AML-193 (cell line): ENCODE measurements at places on chromosomes 16 and 17.

GRCh38 chr16:86580063-86580790 lies 1.9 kb downstream of the FOXL1 start:
- no peak for DNase-seq

GRCh38 chr17:42055027-42055426 lies 4.6 kb upstream of the C17orf113 start:
- no peak for DNase-seq

GRCh38 chr16:75273054-75273925 lies 21.9 kb upstream of the BCAR1 start:
- no peak for DNase-seq

DNA sequence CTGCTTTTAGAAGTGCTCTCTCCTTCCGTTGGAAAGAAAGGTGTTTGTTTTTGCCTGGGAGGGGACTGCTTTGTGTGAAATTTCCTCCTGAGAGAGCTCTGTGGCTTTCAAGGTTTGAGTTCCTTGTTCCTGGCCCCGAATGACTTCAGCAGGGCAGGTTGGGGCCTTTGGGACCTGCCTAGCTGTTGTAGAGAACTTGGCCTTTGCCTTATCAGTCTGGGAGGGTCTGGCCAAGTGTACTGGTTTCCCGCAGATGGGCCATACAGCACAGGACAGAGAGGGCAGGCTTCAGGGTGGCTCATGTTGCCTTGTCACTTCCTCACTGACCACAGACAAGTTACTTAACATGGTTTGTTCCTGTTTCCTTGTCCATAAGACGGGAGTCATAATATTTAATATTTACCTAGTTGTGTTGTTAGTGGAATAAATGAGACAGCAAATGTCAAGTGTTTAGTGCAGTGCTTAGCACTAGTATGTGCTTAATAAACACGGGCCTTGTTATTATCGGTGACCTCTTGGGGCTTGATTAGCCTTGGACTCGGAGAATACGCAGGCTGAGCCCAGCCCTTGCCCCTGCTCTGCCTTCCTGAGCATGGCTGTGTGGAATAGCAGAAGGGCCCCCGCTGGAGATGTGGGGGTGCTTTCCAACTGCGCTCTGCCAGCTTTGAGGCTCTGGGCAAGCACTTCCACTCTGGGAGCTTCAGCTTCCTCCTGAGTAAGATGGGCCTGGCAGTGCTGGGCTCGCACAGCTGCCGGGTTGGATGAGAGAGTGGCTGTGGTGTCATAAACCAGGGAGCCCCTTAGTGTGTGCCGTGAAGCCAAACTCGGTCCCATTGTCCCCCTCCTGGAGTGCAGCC lies 6.6 kb downstream of the PRSS8 start:
- DNase-seq = peak; percentile 99

DNA sequence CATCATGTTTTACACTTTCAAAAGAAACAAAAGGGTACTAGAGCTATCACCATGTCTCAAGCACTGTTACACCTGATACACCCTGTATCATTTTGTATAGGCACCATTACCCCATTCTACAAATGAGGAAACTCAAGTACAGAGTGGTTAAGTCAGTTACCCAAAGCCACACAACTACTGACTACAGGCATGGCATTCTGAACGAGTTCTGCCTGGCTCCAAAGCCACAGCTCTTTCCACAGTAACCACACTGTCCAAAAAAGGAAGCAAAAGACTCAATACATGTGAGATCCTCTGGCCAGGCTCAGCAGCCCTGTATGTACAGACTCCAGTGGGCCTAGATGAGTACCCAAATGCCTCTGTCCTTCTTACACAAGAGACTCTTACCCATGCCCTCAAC lies 4.7 kb downstream of the DYNC1LI2 start:
- peak; percentile 98 for DNase-seq

- DNase-seq = no peak
Observed at GRCh38 chr17:17088086-17088485, 45.8 kb downstream of the MPRIP start.

DNA sequence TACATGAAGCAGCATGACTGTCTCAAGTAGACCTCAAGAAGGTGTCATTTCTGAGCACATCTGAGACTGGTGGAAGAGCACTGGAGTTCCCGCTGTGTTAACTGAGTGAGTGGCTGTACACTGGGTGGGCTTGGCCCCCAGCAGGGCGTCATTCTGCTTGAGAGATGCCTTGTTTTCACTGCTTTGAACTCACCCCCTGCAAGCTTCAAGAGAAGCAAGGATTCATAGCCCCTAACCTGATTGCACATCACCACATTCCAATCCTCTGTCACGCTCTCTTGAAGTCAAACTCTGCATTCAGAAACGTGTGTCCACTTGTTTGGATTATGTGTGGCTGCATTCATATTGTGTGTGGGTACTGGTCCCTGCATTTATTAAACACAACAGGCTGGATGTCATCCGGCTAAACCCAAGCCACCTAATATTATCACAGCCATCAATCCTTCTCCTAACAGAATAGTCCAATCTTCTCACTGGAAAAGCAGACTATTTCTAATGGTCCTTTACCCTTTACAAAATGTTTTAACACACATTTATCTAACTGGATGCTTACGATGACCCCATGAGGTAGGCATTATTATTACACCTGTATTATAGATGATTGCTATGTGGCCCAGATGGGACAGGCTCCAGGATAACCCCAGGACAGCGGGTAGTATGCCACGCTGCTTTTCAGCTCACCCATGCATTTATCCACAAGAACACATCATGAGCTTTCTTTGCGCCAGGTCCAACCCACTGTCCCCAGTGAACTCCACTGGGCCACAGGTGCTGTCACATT lies 76.3 kb downstream of the USP31 start:
- no peak for DNase-seq

GRCh38 chr17:77356109-77356689 lies 215.4 kb downstream of the SEC14L1 start:
- no peak for DNase-seq

GRCh38 chr16:57669476-57670162 lies 1.5 kb downstream of the ADGRG3 start:
- peak; percentile 18 for DNase-seq

- no peak for DNase-seq
Observed at GRCh38 chr17:30230596-30231125, 4.8 kb downstream of the SLC6A4 start.

GRCh38 chr16:4682616-4683254 lies 10.6 kb upstream of the NUDT16L1 start:
- no peak for DNase-seq

DNA sequence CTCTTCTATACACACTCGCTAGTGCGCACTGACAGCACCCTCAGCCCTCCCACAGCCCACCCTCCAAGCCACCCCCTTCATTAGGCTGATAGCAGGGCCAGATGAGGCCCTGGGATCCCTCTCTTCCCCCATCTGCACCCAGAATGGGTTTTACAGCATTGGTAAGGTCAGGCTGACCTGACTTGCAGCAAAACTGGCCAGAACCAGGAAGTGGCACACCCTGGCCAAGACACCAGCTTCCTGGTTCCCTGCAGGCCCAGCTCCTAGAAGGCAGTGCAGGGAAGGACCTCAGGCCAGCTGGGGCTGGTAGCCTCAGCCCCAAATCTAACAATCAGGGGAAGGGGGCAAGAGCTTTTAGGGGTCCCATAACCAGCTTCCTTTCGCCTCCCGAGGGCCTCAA lies 50.0 kb upstream of the MRPS23 start:
- peak; percentile 61 for DNase-seq

DNA sequence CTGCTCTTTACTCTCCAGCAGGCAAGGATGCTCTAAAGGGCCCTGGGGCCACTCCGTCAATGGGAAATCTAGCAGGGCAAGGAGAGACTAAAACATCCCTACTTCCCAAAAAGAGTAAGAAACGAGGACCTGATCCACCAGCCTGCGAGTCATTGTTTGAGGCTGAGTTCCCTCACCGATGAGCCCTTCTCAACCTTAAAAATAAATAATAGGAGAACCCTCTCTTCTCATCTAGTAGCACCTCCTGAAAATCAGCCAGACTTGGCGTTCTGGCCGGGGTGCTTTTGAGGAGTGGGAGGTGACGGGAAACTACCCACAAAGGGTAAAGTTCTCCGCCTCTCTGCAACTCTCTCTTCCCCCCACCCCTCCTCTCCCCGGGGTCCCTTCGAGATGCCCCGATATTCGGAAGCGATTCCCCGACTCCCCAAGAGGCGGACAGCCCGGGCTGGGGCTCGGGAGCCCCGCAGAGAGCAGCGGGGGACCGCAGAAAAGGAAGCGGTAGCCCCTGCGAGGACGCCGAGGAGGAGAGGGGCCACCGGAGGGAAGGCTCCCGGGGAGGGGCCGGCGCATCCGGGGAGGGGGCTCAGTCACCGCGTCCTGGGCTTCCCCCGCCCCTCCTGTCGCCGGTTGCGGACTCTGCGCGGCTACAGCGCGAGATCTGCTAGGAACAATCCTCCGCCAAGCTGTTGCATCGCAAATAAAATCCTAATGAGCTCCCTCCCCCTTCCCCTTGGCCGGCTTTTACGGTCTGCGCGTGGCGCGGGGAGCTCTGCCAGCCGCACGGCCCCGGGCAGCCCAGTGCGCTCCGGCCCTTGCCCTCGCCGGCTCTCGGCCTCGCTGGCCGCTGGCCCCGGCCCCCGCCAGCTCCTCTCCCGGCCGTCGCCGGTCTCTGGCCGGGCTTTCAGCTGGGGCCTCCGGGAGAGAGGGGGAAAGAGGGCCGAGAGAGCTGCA lies 1.3 kb downstream of the HOXB9 start:
- no peak for DNase-seq

GRCh38 chr17:80671039-80671824 lies 126.6 kb downstream of the RPTOR start:
- no peak for DNase-seq

- peak; percentile 30 for DNase-seq
Observed at GRCh38 chr17:64385187-64386083, 5.2 kb downstream of the PECAM1 start.

DNA sequence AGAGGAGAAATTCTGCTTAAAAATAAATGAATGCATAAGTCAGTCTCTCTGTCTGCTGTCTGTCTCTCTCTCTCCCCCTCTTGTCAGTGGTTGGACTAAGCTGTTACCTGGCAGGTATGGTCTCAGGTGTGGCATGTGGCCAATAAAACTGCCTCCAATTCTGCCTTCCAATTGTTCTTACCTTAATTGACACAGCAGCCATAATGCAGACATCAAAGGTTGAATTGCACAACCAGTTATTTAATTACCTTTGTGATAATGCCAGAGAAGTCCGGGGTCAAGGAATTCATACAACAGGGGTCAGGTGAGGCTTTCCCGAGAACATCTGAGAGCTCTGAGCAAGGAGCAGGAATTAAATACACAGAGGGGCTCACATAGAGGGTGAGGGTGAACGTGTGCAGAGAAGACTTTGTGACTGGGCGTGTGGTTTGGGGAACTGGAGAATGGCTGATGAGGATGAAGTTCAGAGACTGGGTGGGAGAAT lies 78.8 kb upstream of the CDYL2 start:
- DNase-seq = no peak

- no peak for DNase-seq
Observed at GRCh38 chr17:42365136-42365535, 23.1 kb downstream of the STAT3 start.

DNA sequence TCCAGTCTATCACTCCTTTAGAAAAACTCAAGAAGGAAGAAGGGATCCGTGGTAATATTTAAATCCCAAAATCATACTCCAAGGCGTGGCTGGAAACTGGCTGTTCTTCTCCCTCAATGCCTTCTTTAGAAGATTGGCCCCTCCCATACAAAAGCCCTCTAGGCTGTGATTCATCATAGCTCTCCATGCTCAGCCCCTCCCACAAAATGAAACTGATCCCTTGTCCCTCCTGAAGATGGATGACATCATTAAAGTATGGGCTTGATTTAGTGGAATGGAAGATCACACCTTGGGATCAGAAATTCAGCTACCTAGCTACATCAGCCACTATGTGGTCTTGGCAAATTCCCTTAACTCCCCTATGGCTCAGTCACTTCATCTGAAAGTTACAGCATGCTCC lies 4.1 kb downstream of the GRIN2A start:
- no peak for DNase-seq

GRCh38 chr16:89651584-89651983 lies 5.9 kb downstream of the CHMP1A start:
- no peak for DNase-seq

DNA sequence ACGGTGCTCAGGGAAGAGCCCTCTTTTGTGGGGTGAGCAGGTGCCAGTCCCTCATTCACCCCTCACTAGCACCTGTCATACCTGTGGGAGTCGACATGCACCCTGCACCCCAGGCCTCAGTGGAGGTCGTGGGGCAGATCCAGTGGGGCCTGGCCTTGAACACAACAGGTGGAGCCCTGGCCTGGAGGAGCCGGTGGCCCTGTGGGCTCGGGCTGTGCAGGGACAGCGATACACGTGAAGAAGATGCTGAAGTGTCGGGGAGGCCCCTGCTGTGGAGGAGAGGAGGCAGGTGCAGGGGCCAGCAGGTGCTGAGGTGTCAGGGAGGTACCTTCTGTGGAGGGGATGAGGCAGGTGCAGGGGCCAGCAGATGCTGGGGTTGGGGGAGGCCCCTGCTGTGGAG lies 31.8 kb downstream of the ZNF750 start:
- DNase-seq = no peak

GRCh38 chr17:41860254-41860931 lies 4.8 kb downstream of the KLHL11 start:
- no peak for DNase-seq

GRCh38 chr17:81711814-81712467 lies at the start of gene SLC25A10:
Gene SLC25A10, plus strand, starts transcription at chr17:81712284. Its CDS starts 143 bp downstream, at chr17:81712427.
- peak; percentile 81 for DNase-seq

GRCh38 chr16:1378087-1378803 lies 26.5 kb downstream of the GNPTG start:
- no peak for DNase-seq

DNA sequence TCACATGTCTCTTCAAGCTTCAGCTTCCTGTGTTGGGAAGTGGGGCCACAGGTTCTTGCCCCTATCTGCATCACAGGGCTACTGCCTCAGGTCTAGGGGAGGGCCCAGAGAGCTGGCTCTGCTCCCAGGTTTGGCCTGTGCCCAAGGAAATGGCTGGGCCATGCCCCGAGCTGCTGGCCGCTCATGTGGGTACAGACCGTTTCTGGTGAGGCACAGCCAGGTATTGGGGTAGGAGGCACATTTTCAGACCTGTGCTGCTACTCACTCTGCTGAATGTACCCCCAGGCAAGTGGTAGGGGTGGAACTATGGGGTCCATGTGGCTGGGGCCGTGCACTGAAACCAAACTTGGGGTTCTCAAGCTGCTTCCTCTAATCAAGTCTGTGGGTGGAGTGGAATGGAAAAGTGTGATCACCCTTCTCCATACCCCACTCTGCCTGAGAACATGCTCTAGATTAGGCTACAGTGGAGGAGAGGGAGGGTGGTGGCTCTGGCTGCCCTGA lies 4.6 kb downstream of the GAS2L2 start:
- DNase-seq = no peak
